ENCODE measurements at places on chromosomes 2 and 18.
A peak's percentile ranks its signal among the peaks of the same experiment; 100 is the strongest.

DNA sequence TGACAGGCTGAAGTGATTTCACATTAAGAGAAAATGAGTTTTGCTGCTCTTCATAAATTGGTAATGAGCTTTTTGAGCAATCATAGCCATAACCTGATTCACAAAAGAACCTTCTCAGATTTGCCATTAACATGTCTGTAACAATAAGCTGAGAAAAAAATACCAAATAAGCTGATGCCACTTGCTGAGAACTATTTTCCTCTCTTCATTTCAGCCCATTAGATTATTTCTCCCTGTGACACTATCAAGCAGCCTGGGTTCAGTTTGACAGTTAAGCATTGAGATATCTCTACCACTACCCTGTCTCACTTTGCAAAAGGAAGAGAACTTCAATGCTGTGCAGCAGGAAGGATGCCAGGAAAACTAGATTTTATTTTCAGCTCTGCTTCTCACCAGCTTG lies 673.9 kb downstream of the TRIB2 start:
- no peak for DNase-seq

- DNase-seq: no peak
Measured at GRCh38 chr2:67258122-67258521, 139.0 kb upstream of the ETAA1 start.

- no peak for DNase-seq
Measured at GRCh38 chr2:74205596-74205995, 7.2 kb downstream of the MTHFD2 start.

- DNase-seq: no peak
Measured at GRCh38 chr18:58520969-58521368, 107.9 kb downstream of the ALPK2 start.

DNA sequence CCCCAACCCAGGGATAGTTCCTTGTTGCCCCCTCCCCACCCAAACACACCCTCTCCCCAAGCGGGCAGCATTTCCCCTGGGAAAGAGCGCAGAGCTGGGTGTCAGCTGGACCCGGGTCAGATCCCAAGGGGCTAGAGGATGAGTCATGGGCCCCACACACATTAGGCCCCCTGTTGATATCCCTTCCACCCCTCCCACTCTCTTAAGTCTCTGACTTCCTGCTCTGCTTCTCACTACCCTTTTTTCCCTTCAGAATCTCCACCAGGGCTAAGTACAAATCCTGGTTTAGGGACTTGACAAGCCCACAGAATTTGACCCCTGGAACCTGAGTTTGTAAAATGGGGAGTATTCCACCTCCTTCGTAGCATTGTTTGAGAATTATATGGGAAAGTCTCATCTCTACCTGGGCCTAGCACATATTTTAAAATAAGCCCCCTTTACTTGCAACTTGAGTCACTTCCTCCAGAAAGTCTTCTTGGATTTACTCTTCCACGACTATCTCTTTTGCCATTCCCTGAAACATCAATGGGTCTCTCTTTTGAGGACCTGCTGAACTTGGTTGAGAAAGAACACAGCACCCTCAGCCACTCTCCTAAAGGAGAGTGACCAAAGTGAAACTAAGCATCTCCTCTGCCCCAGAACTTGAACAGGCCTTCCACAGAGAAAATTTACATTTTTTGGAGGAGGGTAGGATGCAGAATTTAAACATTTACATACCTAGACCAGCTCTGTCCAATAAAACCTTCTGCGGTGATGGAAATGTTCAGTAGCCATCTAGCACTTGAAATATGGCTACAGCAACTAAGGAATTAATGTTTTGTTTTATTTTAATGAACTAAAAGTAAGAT lies 4.7 kb downstream of the RTKN start:
- no peak for DNase-seq

DNA sequence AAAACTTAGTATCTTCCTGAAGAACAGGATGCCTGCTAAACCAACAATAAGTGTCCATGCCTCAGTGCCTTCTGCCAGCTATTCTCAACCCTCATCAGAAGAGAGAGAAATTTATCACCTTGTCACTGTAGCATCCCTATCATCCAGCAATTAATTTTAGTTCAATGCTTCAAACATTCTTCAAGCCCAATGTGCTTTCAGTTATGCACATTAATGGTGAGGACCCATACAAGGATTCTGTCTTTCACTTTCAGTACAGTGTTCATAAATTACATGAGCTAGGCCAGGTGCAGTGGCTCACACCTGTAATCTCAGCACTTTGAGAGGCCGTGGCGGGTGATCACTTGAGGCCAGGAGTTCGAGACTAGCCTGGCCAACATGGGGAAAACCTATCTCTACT lies 47.0 kb upstream of the MSH6 start:
- DNase-seq: no peak

DNA sequence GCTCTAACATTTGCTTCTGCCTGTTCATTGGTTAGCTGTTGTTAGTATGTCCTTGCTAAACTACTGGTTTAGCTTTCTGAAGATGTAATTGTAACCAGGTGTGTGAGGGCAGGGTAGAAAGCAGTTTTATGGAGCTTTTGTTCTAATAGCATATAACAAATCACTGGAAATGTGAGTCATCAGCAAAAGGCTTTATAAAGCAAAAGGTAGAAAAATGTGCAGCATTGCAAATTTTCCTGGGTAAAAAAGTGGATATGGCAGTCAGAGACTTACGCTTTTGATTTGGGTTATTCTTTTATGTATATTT lies 85.3 kb downstream of the ZNF407 start:
- DNase-seq: no peak

DNA sequence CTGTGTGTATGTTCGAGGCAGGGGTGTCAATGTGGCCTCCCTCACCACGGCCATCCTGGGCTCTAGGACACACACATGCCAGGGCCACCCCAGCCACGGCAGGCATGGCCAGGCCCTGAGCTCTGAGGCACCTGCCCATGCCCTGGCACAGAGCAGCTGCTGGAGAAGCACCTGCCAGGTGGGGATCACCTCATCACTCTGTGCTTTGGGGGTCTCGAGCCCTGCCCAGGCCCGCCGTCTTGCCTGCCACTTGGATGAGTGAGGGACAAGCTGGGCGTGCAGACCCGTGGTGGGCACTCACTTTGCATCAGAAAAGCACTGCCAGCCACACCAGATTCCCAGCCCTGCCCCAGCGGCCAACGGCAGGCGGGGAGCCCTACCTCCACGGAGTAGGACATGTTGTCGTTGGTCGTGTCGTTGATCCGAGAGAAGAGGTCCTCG lies 33.1 kb downstream of the KIF1A start:
- DNase-seq: no peak

DNA sequence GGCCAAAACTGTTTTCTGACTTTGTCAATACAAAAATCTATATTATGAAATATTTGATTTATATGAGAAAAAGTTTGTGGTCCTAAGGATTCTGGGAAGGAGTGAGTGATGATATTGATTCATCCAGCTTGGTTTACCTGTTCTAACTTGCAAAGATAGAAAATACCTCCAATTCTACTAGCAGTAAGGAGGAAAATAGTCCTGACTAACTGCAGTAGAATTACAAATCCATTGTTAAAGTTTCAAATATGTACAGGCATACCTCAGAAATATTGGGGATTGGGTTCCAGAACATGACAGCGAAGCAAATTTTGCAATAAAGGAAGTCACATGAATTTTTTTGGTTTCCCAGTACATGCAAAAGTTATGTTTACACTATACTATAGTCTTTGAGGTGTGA lies 158.8 kb upstream of the CYRIA start:
- DNase-seq: no peak

DNA sequence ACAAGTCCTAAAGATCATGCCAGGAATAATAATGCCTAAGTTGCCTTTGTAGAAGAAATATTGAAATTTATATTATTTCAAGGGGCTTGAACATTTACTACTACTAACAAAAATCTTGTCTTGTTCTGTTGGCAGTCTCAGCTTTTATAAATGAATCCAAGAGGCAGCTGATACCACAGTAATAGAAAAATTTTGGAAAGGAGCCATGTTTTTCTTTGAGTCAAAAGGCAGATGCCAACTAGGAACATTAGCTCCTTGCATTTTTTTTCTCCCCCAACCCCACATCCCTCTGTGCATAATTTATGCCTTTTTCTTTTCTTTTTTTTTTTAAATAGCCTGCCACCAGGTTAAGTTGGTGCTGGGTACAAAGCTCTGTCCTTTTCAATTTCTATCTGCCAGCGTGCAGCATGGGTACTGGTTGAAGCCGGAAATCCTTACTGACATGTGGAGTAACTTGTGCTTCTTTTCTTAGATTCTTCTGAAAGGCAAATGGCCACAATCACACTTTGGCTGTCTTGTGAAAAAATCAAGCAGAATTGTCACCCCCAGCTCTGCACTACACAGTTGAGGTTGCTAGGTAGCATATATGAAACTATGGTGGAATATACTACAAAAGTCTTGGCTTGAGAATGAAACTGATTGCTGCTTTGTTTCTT lies 98.8 kb downstream of the RHBDD1 start:
- DNase-seq: no peak

- DNase-seq: no peak
Measured at GRCh38 chr2:71640489-71640888, 187.1 kb downstream of the DYSF start.

DNA sequence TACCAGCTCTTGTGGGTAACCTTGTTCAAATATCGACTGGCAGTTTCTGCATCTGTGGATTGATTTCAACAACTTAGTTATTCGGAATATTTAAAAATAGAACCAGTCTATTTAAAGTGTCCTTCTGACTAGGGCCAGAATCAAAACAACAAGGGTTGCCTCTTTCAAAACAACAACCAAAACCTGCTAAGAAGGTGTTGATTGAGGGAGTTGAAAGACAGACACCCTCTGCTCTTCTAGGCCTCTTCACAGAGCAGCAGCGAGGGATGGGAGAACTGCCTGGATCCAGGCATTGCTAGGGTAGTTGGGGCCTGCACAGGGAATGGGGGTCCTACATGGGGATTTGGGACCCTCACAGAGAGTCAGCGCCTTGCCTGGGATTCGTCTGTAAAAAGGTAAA lies 19.8 kb downstream of the TTR start:
- no peak for DNase-seq

DNA sequence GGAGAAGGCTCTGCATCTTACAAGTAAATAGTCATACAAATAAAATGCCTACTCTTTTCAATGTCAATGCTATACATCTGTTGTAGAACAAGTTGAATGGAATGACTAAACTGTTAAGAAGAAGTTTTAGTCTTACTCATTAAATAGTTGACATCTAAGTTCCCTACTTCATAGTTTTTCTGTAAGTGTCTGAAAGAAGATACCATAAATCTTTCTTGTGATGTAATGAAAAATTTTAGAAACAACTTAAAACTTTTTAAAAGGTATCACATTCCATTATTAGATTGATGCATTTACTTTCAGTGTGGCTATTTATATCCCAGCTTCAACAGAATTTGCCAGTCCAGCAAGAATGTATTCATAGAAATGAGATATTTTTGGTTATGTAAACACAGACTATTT lies 185.2 kb upstream of the EPC2 start:
- no peak for DNase-seq

GRCh38 chr18:37122877-37123276 lies 293.9 kb downstream of the KIAA1328 start:
- DNase-seq: no peak

- peak; percentile 66 for DNase-seq
Measured at GRCh38 chr2:190408538-190409271, 550 bp downstream of the MFSD6 start.

- no peak for DNase-seq
Measured at GRCh38 chr2:14773696-14774095, 141.2 kb downstream of the LRATD1 start.

DNA sequence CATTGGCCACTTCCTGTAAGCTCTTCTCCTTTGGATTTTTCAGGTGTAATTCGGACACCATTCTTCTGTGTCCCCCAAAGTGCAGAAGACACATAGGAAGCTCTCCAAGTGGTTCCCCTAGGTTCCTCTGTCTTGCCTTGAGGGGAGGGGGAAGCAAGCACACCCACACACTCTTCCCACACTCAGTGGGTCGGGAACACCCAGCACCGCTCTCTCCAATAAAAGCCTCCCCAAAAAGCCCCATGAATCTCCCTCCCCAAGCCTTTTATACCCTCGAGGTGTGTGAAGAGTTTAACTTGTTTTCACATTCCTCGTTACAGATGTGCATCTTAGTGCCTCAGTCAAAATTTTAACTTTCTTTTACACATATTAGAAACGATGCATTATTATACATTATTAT lies 9.9 kb upstream of the TMEM237 start:
- no peak for DNase-seq

GRCh38 chr2:36425608-36426355 lies 70.2 kb downstream of the CRIM1 start:
- no peak for DNase-seq

- no peak for DNase-seq
Measured at GRCh38 chr18:43827311-43827710, 550.0 kb upstream of the SYT4 start.

GRCh38 chr18:55186588-55186987 lies 227.3 kb upstream of the CCDC68 start:
- DNase-seq: no peak

GRCh38 chr2:113257516-113258264 lies 21.0 kb downstream of the PAX8 start:
- no peak for DNase-seq

- DNase-seq: no peak
Measured at GRCh38 chr18:38951633-38952032, 1386.0 kb upstream of the CELF4 start.

DNA sequence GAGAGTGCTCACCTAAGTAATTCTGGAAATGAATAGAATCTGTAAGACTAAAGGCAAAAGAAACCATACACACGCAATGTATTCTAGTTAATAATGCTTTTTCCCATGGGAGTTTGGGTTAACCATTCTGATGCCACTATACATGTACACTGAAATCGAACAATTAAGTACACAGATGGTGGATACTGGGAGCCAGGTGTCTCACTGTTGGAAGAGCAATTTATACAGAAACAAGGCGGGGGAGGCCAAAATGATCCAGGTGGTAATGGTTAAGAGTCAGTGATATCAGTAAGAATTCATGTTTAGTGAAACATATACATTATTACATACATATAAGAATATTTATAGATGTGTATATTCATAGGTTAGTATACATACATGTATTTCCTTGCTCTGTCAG lies 67.2 kb downstream of the TMEM131 start:
- DNase-seq: no peak

- no peak for DNase-seq
Measured at GRCh38 chr2:205880048-205880447, 197.7 kb downstream of the NRP2 start.

DNA sequence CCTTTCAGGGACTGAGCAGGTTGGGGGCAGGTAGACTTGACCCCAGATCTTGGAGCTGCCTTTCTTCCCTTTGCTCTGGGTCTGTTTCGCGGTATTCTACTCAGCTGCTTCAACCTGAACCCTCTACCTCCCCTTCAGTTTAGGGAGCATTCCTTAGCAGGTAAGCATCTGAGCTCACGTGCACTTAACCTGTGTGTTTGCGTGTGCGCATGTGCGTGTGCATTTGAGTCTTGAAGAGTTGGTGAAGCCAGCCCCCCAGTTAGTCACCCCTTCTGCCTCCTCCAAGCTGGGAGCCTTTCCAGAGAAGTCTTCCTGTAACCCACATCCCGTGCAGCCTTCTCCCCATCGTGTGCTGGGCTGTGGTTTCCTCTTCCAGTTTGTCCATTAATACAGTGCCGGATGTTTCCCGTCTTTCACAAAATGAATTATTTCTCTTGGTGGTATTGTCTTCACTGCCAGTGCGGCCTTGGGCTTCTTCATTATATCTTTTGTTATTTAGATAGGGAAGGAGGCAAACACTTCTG lies 33.2 kb downstream of the B3GNT2 start:
- no peak for DNase-seq
